ENCODE measurements at places on chromosomes 1 and 21. TPM values are rescaled to one million over a fixed set of nuclear protein-coding genes. Genes with fewer than 3 reads are reported as not detected.

GRCh38 chr1:147669469-147670318, 630 bp downstream of the ACP6 start:
- H3K27ac ChIP-seq = peak overlapping the region; percentile 49
- H3K4me1 ChIP-seq = peaks cover 15% of the 10 kb centered on the region
- no peak for DNase-seq
- peak overlapping the region; percentile 94 for H3K4me3 ChIP-seq

Gene AVPR1B
- not detected for total RNA-seq

DNA sequence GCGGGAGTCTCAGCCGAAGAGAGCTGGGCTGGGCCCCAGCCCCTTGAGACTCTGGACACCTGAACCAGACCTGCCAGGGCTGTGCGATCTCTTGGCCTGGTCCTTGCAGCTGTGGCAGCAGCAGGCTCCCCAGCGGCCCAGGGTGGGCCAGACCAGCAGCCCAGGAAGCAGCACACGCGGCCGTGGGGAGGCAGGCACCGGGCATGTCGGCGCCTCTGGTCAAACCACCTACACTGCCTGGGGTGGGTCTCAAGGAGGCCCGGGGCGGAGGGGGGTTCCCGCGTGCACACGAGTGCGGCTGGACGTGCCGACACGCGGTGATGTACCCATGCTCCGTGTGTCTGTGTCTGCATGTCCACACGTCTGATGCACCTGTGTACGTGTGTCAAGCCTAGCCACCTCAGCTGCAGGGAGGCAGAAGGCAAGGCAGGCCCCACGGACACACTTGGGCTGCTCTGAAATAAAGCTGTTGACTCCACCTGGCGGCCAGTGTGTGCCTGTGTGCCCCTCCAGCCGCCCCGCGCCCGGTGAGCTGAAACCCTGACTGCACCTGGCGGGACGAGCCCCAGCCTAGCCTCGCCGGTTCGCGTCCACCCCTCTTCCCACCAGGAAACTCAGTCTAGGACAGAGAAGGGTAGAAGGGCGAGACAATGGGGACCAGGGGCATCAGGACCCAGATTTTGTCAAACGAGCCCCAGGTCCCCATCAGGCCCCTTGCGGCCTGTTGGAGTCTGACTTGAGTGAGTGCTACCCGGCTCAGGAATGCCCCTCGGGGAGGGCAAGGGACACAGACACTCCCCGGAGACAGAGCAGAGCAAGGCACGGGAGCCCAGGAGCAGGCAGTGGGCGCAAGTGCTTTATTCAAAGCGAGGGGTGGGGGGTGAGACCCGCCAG, 11.6 kb downstream of the SCNN1D start:
- H3K27ac ChIP-seq = no peak overlapping the region
- H3K4me1 ChIP-seq = no peaks in the 10 kb centered on the region
- no peaks in the 10 kb centered on the region for H3K36me3 ChIP-seq
- DNase-seq = peak; percentile 50
- no peak overlapping the region for H3K4me3 ChIP-seq
- H3K27me3 ChIP-seq = no peaks in the 10 kb centered on the region

DNA sequence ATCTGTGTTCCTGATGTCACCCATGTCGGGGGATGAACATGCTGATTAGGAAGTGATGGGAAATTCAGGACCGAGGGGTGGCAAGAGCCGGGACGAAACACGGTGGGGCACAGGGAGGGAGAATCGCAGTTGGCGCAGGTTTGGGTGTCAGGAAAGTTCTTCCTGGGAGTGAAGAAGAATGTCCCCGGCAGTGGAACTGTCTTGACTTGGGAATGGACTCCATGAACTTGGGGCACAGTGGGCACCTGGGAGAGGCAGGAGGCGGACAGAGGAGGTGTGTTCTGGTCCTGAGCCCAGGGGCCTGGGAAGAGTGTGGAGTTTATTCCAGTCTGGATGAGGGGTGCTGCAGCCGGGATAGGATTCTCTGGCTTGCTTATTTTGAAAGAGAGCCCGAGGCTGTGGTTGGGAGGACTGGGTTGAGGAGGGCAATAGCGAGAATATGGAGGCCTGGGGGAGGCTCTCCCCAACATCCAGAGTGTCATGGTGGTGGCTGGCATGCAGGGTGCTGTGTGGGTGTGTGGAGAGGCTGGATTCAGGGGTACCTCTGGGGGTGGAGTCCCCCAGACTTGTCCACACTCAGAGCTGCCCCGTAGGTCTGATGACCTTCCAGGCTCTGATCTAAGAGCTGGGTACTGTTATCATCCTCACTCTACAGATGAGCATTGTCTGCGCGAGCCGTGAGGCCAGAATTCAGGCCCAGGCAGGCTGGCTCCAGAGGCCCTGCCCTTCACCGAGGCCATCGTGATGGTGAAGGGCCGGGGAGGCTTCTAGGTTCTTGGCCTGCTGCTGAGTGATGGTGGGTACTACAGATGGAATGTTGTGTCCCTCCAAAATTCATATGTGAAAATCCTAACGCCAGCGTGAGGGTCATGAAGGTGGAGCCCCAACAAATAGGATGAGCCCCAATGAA, 274.5 kb upstream of the C1orf174 start:
- no peaks in the 10 kb centered on the region for H3K27me3 ChIP-seq
- no peaks in the 10 kb centered on the region for H3K36me3 ChIP-seq
- no peak for DNase-seq
- H3K4me3 ChIP-seq = no peak overlapping the region

Gene OR2L3
- total RNA-seq = not detected

Measured in CD8-positive, alpha-beta memory T cell (primary cell).